ENCODE measurements at places on chromosomes 13 and 19.

- no peak for DNase-seq
Measured at GRCh38 chr19:48344892-48345291, 18.8 kb downstream of the TMEM143 start.

GRCh38 chr19:46746281-46747057 lies at the start of gene STRN4:
TSS of gene STRN4 (minus strand) at chr19:46746450. CDS start at chr19:46746430, 20 bp downstream.
- peak; percentile 44 for DNase-seq

DNA sequence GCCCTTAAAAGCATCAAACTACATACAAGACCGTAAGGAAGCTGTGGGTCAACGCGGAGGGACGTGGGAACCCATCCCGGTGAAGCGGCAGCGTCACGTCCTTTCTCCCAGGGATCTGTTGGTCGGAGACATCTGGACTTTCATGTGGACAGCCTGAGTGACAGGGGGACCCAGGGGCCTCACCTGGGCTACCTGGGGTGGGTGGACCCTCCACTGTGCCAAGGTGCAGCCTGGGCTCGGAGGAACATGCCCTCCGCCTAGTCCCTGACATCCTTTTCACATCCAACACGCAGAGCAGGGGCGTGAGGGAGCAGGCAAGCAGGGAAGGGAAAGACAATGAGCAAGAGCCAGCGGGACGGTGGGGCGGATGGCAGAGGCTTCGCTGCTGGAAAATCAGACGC lies 13.8 kb upstream of the GARIN5A start:
- DNase-seq, result no peak

- no peak for DNase-seq
Measured at GRCh38 chr19:55197528-55197927, 11.8 kb downstream of the PTPRH start.

- peak; percentile 49 for DNase-seq
Measured at GRCh38 chr13:109787135-109787954, 962 bp upstream of the IRS2 start.

GRCh38 chr13:110359840-110360301 lies 52.8 kb downstream of the COL4A2 start:
- DNase-seq, result no peak

- DNase-seq, result no peak
Measured at GRCh38 chr19:13150931-13151604, 857 bp downstream of the IER2 start.

DNA sequence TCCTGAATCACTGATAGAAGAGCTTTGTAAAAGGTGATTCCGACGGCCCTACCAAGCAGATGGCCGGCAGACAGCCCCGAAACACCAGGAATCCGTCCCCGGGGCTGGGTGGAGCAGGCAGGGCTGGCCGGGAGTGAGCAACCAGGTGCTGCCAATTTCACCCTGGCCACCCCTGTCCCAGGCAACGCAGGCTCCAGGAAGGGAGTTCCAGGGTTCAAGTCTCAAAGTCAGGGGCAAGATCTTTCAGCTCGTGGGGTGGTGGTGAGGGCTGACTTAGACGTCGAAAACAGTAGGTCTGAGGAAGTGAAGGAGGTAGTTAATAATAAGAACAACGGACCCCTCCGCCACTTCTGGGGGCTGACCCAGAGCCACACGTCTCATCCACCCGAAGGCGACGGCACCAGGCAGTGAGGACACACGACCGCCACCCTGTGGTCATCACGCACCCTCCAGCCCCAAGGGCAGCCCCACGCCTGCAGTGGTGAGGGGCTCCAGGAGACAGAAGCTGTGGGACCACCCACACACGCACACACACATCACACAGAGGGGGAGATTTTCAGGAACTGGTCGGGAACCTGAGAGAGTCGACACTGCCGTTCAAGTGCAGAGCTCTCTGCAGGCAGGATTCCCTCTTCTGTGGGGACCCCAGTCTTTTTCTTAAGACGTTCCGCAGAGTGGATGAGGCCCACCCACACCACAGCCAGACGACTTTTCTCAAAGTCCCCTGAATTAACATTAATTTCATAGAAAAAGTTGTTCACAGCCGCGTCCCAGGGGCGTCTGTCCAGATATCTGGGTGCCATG lies 67.2 kb downstream of the SPACA7 start:
- no peak for DNase-seq

DNA sequence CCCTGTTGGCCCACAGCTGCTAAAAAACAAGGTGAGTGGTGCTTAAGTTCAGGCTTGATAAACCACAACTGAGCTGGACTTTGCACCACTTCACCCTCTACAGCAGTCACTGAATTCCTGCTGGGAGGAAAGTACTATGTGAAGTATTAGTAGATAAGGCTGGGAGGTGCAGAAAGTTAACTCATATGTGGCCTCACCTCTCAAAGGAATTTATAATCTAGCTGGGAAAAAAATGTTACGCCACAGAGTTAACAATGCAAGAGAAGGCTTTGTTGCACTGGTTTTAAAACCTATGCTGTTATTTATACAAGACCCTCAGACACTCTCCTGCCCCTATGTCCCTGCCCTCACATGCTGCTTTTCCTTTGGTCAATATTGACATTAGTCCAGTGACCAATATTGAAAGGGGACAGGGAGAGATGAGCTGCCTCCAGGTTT lies 60.9 kb downstream of the LIG4 start:
- DNase-seq, result no peak

DNA sequence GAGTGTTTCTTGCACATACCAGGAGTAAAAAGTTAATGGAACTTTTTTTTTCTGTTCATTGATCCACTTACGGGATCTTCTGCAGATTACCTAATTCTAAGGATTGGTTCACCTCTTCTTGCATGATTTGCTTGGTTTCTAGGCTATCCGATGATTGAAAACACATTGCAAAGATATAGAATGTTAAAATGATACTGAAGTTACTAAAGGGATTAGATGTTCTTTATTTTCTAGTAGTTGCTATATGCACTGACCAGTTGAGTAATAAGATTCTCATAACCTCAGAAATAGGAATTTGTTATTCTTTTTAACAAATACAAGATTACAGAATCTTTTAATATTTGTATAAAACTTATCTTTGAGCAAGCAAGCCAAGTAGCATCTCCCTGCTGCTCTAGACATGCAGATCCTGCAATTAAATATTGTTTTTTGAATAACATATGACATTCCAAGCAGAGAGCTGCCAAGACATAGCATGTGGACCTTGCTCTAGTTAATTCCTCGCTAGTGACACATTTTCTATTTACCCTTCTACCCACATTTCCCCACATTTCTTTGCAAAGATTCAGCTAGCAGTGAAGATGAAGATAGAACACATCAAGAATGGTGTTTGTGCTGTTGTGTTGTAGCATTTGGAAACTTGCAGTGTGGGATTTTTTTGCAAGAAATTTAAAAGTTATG lies 51.7 kb upstream of the RNF113B start:
- DNase-seq, result peak; percentile 93

- peak; percentile 83 for DNase-seq
Measured at GRCh38 chr19:38852231-38853044, 2.7 kb upstream of the HNRNPL start.

DNA sequence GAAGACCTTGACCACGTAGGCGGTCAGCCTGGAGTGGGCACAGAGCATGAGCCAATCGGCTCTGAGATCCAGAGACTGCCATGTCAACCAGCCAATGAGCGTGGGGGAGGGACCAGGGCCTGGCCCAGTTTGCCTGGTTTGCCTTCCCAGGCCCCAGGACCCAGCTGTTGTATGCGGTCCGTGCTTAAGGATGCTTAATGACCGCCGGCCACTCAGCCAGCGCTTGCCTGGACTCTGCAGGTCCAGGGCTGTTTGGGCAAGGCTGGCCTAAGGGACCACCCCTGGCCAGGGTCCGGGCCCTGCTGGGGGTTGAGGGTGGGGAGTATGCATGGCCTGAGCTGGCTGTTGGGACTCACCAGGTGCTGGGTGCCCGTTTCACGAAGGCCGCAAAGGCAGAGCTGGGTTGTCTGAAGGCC lies 23.1 kb upstream of the TNFSF14 start:
- DNase-seq, result no peak

DNA sequence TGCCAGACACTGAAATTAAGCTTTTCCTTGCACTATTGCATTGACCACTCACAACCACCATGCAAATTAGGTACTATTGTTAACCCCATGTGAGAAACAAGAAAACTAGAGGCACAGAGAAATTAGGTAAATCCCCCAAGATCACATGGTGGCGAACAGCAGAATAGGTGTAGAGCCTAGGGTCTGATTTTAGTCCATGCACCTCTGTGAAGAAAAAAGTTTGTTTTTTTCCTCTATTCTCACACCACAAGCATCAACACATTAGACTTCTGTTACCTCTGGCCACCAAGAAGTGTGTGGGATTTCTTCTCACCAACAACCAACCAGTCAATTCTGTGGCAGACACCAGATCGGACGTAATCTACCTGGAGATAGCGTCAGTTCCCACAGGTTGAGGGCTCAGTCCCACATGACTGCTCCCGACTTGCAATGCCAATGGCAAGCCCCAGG lies 391.9 kb downstream of the COG6 start:
- no peak for DNase-seq

- no peak for DNase-seq
Measured at GRCh38 chr13:44385847-44386246, 12.2 kb downstream of the SERP2 start.

GRCh38 chr19:50880241-50880640 lies 7.0 kb downstream of the KLK2 start:
- no peak for DNase-seq

DNA sequence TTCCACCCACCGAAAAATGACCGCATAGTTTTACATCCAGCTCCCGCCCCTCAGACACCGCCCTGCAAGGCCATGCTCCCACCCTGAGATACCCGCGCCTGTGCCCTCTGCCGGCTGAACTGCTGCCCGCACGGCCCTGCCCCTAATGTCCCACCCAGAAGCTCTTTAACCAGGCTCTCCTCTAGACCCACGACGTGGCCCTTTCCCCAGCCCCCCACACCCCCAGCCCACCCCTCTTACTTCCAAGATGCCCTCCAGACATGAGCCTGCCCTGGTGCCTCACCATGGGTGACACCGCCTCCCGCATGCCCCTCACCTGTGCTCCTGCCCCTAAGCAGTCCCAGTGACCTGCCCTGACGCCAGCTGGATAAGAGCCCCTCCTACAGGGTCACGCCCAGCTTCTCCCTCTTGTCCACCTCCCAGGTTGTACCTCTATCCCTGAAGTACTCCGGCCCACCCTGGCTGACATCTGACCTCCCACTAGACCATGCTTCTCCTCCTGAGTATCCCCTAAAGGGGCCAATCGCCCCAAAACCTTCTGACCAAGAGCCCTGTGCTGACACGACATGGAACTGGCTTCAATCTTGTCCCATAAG lies 51.2 kb downstream of the COLGALT1 start:
- DNase-seq, result no peak
